CD8-positive, alpha-beta T cell (primary cell): ENCODE measurements at places on chromosomes 12 and 14.

DNA sequence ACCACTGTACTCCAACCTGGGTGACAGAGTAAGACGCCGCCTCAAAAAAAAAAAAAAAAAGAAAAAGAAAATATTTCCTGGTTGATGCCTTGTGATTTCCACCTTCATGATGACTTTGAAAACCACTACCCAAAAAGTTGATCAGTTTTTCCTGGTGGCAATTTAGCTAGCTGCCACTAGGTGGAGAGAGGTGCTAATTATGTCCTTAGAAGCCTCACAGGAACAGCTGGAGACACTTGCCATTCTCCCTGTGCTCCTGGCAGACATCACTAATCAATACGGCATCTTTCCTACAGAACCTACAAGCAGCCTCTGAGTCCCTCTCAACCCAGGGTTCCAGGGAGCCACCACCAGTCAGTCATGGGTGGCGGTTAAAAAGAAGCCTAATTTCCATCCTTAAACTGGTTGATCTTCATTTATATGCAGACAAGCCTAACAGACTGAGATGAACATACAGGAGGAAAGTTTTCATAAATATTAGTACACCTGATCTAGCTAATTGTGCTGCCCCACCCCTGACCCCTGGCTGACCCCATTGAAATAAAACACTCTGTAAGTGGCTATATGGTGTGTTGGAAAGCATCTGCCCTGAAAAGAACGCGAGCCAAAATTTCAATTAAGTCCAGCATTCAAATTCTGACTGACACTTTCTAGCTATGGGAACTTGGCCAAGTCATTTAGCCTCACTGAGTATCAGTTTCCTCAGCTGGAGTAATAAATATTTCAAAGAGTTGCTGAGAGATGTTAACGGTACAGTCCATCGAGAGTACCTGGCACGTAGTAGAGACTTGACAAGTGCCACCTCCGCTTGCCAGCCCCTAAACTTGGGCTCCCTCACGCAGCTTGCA lies 6.2 kb upstream of the OAS1 start:
- DNase-seq, result no peak

GRCh38 chr12:55744340-55745030 lies 1.6 kb downstream of the GDF11 start:
- DNase-seq, result no peak

GRCh38 chr14:96160076-96160912 lies 44.3 kb upstream of the BDKRB2 start:
- DNase-seq, result no peak

- no peak for DNase-seq
These were observed at the start of gene DTX1 for GRCh38 chr12:113056631-113057488. TSS of gene DTX1 (plus strand) at chr12:113056730. CDS start at chr12:113058193, 1,463 bp downstream.

DNA sequence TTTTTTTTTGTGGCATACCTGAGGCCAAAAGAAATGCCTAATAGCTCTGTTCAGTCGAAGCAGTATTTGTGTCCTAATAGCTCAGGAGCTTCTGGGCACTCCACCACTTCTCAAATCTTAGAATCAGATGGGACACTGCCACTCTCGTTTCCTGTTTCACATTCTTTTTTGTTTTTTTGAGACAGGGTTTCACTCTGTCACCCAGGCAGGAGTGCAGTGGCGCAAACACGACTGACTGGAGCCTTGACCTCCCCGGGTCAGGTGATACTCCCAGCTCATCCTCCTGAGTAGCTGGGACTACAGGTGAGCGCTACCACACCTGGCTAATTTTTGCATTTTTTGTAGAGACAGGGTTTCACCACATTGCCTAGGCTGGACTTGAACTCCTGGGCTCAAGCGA lies 52.7 kb downstream of the SPPL3 start:
- no peak for DNase-seq

DNA sequence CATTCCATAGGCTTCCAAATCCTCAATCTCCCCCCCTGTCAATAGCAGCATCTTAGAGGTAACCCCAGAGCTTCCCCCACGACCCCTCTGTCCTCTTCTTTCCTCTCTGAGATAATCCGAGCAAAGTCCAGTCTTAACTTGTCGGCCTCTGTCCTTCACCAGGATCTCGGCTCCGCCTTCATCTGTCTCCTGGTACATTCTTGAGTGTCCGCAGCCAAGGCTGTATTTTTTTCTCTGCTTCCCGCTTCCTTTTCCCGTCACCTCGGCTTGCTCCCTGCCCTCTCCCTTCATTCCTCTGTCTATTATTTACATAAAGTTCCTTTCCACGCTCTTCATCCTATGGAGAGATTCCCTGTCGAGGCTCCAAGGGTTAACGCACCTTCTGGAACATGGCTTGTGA lies 153.9 kb upstream of the GSC start:
- no peak for DNase-seq

DNA sequence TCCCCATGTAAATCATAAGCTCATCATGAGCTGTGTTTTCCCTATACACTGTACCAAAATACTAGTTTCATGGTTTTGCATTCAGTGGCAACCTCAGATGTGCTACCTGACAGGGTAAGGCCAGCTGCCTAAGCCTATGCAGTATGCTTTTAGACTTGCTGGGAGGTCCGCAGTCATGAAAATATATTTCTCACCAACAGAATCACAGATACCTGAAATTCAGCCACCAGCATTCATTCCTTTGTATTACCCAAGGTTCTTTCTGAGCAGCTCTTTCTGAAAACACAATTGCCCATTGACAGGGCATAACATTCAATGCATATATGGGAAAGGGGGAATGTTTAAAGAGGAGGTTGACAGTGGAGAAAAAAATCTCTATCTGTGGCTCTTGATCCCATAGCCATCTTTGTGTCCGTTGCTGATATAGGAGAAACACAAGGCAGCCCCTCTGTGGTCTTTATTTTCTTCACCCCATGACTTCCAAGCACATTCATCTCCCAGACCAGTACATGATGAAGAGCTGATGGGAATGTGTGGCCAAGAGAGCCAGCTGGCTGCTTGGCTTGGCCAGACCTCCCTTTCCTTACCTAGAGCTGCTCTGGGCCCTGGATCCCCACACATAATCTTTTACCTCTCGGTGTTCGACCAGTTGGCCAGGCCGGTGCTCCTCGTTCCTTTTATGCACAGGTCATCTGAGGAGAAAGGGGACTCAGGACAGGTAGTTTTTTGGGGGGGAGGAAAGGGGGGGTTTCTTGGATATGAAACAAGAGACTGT lies 162.9 kb downstream of the KCNA5 start:
- no peak for DNase-seq

GRCh38 chr14:87529081-87529480 lies 463.9 kb downstream of the GALC start:
- DNase-seq, result no peak

DNA sequence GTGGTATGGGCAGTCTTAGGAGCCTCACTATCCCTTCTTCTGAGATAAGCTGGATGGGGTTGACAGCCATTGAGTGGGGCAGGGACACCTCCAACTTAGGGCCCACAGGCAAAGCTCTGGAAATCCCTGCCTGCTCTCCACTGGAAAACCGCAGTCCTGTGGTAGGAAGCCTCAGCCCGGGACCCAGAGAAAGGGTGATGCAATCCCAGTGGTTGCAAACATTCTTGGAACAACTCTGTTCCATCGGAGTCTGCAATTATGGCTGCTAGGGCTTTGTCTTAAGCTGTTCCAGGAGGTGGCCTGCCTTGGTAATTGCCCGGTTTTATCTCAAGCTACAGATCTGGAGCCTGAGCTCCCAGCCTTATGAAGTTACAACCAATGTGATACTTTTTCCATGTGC lies 133.4 kb downstream of the DICER1 start:
- DNase-seq, result no peak

DNA sequence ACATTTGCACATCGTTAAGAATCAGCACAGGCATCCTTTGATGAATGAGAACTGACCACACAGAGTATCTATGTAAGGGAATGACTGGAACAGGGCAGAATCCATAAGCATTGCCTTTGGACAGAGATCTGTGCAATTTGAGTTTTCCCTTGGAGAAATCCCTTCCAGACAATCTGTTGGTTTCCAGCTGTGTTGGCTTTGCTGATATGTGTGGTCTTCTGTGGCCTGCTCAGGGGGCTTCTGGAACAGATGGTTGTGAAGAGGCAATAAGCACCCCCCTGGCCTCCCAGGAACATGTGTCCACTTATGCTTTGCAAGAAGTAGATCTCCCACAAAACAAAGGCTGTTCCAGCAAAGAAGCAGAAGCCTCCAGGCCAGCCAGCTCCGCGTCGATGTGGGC lies 111.4 kb upstream of the TMEM132C start:
- DNase-seq, result no peak

DNA sequence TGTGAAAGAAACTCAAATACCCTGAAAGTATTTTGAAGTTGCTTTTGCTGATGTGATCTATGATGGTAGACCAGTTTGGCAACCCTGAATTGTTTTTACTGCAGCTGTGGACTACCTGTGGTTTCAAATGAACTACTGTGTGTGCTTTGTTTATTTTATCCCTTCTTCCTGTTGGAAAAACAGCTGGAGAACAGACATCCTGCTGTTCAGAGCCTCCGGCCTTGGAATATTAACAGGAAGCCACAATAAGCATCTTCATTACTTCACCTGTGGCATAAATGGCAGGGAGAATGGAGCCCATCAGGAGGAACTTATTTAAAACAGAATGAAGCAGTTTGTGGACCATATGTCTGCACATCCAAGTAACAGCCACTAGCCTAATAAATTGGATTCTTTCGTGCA lies 104.8 kb downstream of the DUSP6 start:
- DNase-seq, result no peak

DNA sequence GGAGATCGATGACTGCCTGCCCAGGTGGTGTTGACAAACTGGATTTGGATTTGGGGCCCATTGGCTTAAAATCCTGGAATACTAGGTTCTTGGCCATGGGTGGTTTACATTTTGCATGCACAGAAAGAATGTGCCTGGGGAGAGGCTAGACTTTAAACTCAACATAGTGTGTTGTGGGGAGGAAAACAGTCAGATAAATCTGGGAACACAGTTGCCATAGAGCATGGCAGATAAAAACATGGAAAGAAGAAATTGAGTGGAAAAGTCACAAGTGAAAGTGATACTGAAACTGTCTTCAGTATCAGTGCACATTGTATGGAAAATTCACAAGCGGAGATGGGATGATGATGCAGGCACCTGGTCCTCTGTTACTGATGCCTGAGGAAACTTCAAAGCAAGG lies 95.2 kb downstream of the SSPN start:
- DNase-seq, result no peak

DNA sequence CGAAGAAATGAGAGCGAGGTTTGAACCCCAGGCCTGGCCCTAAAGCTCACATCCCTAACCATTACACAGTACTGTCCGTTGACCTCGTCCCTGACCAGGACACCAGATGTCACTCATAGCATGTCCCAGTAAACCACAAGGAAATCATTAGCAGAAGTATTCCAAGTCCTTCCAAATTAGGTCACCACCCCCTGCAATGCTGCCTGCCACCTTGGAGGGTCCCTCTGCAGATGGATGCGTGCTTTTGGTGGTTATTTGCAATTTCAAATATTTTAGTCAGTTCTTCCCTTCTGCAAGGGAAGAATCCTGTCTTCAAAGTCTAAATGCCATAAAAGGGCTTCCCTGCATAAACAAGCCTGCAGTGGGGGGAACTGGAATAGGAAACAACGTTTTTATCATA lies 71.3 kb downstream of the CLMN start:
- no peak for DNase-seq

DNA sequence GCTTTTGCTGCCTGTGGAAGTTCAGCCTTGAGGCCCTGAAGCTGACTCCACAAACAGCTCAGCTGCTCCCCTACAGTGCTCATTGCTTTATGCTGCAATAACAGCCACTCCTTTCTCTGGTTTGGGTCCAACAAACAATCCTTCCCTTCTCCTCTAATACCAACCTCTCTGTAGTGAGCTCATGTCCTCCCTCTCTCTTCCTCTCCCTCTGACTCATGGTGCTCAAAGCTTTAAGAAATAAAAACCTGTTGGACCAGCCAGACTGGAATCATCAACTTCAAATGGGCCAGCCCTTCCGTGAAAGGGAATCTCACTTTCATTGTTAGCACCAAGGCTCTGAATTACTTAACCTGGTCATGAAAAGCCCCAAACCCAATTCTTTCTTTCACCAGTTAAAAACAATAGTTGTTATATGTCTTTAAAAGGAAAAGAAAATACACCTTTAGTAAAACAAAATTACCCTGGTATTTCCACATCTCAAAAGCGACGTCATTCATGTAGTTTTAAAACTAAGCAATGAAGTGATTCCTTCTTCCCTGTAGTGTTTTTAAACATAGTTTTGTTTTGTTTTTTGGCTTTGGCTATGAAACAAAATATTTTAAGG lies 126.4 kb downstream of the DUSP6 start:
- no peak for DNase-seq

GRCh38 chr12:26046906-26047305 lies 77.9 kb downstream of the BHLHE41 start:
- DNase-seq, result no peak

DNA sequence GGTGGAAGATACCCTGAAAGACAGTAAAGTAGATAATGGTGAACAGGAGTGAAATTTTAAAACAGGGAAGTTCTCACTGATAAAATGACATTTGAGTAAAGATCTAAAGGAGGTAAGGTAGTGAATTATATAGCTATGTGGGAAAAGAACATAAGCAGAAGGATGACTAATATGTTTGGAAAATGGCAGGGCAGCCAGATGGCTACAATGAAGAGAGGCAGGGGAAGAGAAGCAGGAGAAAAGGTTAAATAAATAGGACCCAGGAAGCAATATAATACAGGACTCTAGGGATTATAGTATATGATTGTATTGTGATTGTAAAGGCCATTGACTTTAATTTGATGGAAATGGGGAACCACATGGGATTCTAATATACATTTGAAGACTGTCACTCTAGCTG lies 33.0 kb downstream of the SCFD1 start:
- no peak for DNase-seq

- no peak for DNase-seq
These were observed 834.1 kb downstream of the TRHDE start for GRCh38 chr12:73106296-73106695.

DNA sequence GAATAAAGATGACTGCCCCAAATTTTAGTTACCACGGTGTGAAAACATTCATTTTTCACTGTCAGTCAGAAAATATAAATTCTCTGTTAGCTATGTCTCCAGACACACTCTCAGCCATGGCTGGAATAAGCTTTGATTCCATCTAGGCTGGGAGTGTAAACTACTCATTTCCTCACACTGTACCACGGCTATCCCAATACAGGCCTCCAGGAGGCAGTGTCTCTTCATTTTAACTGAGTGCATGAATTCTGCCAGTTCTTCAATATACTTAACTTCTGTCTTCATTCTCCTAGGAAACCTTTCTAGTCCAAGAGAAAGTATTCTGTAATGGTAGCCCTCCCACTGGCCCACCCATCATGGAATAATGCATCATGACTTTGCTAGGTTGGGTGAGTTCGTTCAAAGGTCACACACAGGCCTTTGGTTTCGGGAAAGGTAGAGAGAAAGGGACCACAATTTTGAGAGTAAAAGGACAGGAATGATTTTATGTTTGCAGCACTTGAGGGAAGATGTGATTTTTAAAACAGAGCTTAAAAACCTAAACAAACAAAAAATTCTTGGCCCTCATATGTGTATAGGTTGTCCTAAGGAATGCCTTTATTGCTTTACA lies 381.1 kb downstream of the SEC23A start:
- peak; percentile 16 for DNase-seq

DNA sequence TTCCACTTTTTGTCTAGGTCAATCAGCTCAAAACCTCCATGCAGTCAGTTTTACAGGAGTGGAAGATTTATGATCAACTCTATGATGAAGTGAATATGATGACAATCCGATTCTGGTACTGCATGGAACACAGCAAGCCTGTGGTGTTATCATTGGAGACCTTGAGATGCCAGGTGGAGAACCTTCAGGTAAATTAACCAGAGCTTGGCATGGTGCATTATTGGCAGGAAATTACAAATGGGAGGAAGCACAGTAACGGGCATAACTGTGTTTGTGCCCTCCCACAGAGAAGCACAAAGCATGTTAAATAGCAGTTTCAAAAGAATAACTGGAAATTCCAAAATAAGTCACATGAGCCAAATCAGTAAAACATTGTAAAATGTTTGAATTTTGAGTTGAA lies 135.6 kb downstream of the ESR2 start:
- no peak for DNase-seq
